ENCODE measurements at places on chromosomes 1 and 21.
A peak's percentile ranks its signal among the peaks of the same experiment; 100 is the strongest.

DNA sequence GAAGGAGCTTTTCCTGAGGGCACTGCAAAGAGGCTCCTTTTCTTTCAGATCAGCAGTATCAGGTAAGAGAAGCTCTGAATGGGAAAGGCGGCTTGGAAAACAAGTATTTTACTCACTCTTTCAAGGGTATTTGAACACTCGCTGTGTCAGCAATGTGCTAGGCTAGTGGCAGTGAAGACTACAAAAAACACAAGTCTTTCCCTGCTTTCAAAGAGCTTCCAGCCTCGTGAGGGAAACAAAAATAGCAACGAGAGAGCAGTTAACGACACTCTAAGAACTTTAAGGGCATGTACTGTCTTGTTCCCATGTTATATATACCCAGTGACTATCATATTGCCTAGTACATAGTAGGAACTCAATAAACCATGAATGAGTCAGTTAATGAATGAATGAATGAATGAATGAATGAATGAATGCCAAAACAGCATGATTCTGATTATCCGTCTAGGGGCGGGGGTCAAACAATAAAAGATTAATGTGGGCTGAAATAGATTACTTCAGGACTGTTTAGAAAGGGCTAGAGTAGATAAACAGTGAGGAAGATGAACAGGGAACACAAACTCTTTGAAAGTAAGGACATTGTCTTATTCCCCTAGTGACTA is 14.2 kb upstream of the MCOLN3 start:
- DNase-seq, result no peak

GRCh38 chr1:184803180-184803492 is 48.5 kb upstream of the EDEM3 start:
- DNase-seq, result no peak

DNA sequence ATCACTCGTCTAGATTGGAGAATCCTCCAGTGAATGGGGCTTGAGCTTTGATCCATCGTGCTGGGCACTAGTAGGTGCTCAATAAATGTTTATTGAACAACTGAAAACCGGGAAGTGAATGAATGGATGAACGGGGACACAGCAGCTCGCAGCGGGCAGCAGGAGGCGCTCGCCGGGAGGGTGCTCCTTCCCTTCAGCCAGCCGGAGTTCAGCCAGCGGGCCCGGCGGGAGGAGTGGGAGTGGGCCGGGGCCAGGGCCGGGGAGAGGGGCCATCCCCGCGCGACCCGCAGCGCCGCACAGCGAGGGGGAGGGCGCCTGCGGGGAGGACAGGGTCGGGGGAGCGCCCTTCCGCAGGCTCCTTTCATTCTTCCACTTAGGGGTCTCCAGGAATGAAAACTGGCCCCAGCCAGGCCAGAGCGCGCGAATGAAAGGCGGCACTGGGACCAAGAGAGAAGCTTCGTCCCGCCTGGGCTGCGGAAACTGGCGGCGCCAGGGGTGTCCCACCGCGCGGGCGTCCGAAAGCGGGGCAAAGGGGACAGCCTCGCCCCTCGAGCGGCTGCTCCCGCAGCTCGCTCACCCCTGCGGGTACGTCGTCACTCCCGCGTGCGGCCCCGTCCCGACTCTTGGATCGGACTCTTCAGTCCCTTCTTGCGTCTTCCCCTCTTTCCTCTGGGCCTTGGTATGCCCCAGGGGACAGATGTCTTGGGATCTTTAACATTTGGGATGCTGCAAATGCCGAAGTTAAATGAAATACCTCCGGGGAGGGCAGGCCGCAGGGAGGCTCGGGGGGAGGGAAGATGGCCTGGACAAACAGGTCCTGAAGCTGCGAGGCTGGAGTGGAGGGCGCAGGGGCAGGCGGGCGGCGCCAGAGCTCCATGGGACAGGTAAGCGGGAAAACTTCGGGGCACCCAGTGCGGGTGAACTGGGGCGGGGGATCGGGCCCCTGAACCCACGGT is 3.6 kb upstream of the INAVA start:
- DNase-seq, result no peak

GRCh38 chr1:154714638-154715037 is 106.7 kb upstream of the ADAR start:
- DNase-seq, result no peak

GRCh38 chr1:63190171-63190570 is 132.2 kb upstream of the FOXD3 start:
- DNase-seq, result no peak

- no peak for DNase-seq
Observed at GRCh38 chr1:222783051-222783450, 31.8 kb upstream of the DISP1 start.

DNA sequence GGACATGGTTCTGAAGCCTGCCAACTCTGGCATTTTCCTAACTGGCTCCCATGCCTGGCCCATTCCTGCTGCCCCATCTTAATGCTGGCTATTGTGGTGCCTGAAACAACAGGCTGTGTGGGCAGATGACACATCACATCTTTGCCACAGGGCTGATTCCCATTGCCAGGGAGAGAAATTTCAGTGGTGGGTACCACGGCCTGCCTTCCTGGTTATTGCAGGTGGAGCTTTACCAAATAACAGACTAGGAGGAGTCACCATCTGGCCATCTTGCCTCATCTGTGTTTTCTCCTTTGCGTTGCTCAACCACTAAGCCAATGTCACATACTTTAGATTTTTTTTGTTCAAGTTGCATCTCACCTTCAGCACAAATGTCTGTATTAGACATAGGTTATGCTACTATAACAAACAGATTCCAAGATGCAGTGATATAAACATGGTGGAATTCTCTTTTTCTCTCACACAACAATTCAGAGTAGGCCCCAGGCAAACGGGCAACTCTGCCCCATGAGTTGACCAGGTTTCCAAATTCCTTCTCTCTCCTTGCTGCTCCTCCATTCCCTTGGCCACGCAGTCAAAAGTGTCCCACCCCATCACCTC is 14.1 kb downstream of the CDA start:
- no peak for DNase-seq

- no peak for DNase-seq
Observed at GRCh38 chr1:2969845-2970291, 51.4 kb upstream of the ACTRT2 start.

- no peak for DNase-seq
Observed at GRCh38 chr1:207815913-207816291, 64.0 kb downstream of the CD46 start.

- no peak for DNase-seq
Observed at GRCh38 chr1:223037845-223038244, 105.2 kb downstream of the TLR5 start.

DNA sequence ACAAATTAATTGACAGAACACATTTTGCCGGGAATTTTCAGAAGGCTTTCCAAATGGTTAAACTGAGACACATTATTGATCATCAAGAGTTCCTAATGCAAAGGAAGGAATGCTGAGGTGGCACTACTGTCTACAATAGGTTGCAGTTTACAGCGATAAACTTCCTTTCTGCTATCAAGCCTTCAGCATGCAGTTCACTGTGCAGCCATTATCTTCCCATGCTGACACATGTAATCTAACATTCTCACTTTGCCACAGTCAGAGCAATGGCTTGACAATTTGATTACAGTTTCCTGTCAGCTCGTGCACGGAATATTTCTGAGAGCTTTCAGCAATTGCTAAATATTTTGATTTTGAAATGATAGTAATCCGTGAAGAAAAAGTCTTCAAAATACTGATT is 166.9 kb upstream of the PRMT6 start:
- DNase-seq, result no peak

GRCh38 chr1:68132426-68133130 is 82.2 kb upstream of the DIRAS3 start:
- DNase-seq, result no peak

DNA sequence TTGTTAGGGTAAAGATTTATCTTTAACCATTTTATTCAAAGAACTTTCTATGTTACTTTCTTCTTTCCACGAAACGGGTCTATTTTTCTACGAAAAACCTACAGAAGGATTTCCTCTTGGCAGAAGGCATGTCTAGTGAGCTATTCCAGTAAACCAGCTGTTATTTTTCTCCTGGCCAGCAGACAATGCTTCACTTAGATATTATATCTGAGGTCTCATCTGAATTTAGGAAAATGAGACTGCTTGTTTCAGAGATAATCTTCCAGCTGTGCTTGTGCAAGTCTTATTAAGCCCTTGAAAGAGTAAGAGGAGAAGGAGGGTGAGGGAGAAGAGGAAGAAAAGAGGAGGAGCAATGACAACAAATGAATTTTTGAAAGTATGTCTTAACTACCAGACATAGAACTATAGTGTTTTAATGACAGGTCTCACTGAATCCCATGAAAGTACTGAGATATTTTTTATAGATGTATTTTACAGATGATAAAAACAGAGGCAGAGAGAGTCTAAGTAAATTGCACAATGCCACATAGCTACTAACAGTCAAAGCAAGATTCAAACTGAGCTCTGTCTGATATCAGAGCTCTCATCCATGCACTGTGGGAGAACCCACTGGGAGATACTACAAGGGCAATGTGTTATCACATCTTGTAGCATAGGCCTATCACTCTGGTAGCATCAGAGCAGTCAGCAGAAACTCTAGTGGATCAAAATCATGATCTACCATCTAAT is 54.6 kb upstream of the SAMSN1 start:
- DNase-seq, result no peak

DNA sequence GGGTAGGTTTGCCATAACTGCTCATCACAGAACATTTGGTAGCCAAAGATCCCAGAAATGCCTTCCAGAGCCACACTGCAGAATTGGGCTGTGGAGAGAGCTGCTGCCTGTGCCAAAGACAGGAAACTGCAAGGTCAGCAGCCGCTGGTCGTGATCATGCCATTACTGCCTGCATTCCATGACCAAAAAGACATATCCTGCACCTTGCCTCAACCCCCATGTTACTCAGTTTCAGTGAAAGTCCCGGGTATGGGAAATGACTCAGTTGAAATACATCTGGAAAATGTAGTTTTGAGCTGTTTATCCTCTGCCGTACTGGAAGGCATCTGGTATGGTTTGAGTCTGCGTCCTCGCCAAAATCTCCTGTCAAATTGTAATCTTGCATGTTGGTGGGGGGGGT is 161.7 kb downstream of the FCRL5 start:
- no peak for DNase-seq

- DNase-seq, result no peak
Observed at GRCh38 chr1:200771625-200772555, 33.2 kb downstream of the CAMSAP2 start.

DNA sequence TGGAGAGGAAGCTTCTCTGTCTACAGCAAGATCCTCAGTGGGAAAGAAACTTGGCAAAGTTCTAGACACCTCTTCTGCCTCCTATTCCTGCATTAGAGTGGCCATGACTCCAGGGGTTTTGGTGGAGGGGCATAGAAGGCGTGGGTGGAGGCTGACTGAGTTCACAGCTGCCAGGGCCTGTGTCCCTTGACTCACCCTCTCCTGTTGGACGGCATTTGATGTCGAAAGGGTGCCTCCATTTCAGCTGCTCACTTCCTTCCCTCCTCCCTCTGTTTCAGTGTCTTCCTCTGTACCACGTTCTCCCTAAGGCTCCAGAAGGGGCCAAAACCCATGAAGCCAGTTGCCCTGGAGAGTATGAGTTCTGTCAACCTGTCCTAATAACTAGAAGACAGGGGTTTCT is 632 bp downstream of the TMEM79 start:
- DNase-seq, result no peak

GRCh38 chr1:10755970-10756521 is 40.4 kb downstream of the CASZ1 start:
- peak; percentile 23 for DNase-seq

- no peak for DNase-seq
Observed at GRCh38 chr1:18178111-18178510, 70.5 kb downstream of the IGSF21 start.

GRCh38 chr21:25313829-25314228 is 293.5 kb downstream of the MRPL39 start:
- DNase-seq, result no peak

GRCh38 chr1:206082831-206083695 is 30.1 kb downstream of the RHEX start:
- no peak for DNase-seq

DNA sequence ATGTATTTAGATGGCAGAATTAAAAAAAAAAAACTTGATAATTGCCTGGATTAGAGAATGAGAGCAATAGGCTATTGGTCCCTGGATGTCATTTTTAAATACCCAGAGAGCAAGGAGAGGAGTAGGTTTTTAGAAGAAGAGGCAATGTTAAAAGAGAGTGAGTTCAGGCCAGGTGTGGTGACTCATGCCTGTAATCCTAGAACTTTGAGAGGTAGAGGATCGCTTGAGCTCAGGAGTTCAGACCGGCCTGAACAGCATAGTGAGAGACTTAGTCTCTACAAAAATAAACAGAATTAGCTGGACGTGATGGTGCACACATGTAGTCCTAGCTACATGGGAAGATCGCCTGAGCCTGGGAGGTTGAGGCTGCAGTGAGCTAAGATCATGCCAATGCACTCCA is 15.9 kb upstream of the MUTYH start:
- no peak for DNase-seq

- DNase-seq, result no peak
Observed at GRCh38 chr1:179840107-179840506, 37.5 kb downstream of the TOR1AIP2 start.

- no peak for DNase-seq
Observed at GRCh38 chr1:198903203-198903602, 264.4 kb downstream of the PTPRC start.

- peak; percentile 18 for DNase-seq
Observed at GRCh38 chr1:9239622-9240401, 5.2 kb downstream of the H6PD start.

DNA sequence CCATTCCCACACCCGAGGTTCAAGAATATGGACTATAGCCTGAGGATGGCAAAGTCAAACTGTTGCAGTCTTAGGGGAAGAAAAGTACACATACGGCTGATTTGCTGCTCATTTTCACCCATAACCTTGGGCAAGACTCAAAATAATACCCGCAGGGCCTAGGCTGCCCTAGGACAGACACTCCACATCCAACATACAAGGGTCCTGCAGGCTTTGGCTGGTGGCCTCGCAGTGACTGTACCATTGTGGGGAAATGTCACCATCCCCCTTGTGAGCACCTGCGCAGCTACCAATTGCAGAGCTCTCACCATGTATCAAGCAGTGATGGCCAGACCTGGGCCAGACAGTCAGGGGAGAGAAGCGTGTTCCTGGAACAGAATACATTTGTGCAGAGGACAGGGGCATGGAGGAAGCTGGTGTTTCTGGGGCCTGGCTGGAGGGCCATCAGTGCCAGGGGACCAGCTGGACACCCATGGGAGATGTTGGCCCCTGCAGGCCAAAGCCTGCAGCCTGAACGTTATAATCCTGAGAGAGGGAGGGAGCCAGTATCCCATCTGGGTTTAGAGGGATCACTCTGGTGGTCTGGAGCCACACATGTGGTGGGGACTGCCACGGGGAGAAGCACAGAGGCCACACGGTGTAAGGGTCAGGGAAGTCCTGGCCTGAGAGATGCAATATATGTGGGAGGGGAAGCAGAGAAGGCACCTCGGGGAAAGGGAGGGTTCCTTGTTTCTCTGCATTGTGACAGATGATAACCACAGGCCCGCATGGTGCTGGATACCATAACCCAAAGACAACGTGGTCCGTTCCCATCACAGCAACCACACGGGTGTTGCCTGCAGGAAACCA is 101.2 kb downstream of the GLIS1 start:
- no peak for DNase-seq
